CD4-positive, alpha-beta memory T cell (primary cell): ENCODE measurements at places on chromosomes 12 and 14. TPM values are rescaled to one million over a fixed set of nuclear protein-coding genes. Genes with fewer than 3 reads are reported as not detected.

- DNase-seq = no peak
- H3K36me3 ChIP-seq = peaks cover 35% of the 10 kb centered on the region
- H3K27me3 ChIP-seq = no peaks in the 10 kb centered on the region
- no peak overlapping the region for H3K4me3 ChIP-seq
- no peak overlapping the region for H3K27ac ChIP-seq
These were observed 31.6 kb downstream of the SENP1 start for GRCh38 chr12:48074266-48074665.

OR4E2 gene
- total RNA-seq = not detected

DNA sequence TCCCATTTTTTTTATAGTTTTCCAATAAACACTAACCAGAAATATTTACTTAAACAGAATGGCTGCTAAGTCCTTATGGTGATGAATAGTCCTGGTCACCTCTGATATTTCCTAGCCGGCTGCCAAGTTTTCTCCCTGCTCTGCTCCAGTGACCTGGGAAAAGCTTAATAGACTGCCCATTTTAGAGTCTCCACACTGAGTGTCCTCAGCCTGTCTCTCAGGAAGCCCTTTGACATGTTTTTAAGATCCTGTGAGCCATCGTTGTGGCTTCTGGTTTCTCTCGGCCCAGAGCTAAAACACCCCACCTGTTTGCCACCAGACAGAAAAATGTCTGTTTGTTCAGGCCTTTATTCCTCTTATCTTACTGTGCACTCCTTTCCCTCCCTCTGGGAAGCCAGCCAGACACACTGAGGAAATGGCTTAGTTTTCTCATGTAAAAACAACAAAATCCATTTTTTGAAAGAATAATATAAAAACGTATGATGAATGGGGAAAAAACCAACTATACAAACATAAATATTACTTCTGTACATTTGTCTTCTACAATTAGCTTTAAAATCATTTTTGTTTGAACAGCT lies 25.4 kb upstream of the ALDH2 start:
- no peak overlapping the region for H3K27ac ChIP-seq
- H3K4me3 ChIP-seq = no peak overlapping the region
- peaks cover 19% of the 10 kb centered on the region for H3K36me3 ChIP-seq
- no peak for DNase-seq
- no peaks in the 10 kb centered on the region for H3K27me3 ChIP-seq
- H3K4me1 ChIP-seq = no peaks in the 10 kb centered on the region

- no peak overlapping the region for H3K27ac ChIP-seq
- DNase-seq = peak; percentile 59
- H3K36me3 ChIP-seq = no peaks in the 10 kb centered on the region
- no peaks in the 10 kb centered on the region for H3K4me1 ChIP-seq
- H3K27me3 ChIP-seq = no peaks in the 10 kb centered on the region
- no peak overlapping the region for H3K4me3 ChIP-seq
These were observed 59.5 kb downstream of the EMP1 start for GRCh38 chr12:13255792-13256691.

DNA sequence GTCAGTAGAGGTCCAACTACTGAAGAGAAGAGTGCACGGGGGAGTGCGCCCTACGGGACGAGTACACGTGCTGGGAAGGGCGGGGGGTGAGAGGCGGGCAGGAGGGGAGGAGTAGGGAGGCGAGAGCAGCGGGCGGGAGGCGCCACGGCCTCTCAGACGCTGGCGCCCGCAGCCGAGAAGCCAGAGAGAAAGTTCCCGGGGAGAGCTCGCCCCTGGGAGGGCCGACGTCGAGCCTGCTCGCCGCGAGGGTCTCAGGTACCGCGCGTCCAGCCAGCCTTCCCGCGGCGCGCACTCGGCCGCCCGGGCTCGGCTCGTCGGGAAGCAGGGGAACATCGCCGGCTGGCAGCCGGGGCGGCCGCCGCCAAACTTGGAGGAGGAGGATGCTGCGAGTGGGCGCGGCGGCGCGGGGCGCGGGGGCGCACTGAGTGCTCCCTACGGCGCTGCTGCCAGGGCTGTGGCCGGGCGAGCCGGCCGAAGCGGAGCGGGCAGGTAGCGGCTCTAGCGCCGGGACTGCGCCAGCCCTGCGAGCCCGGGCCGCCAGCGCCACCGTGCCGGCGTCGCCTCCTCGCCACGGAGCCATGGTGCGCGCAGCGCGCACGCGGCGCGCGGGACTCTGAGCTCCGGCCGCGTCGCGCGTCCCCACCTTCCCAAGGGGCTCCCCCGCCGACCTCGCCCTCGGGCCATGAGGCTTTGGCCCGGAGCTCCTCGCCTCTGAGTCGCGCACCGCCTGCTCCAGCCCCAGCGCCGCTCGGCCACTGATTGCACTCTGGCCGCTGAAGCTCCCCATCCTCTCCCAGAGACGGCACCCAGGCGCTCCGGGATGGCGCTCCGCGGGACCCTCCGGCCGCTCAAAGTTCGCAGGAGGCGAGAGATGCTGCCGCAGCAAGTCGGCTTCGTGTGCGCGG lies at the start of gene SLC24A4:
TSS of gene SLC24A4 (plus strand) at position 155 of the 905 bp plus-strand sequence. CDS start at position 821, 666 bp downstream.
- H3K4me1 ChIP-seq = no peaks in the 10 kb centered on the region
- DNase-seq = no peak
- H3K27ac ChIP-seq = no peak within 1 kb of the TSS
- no peak within 1 kb of the TSS for H3K4me3 ChIP-seq
- H3K36me3 ChIP-seq = no peaks in the 10 kb centered on the region

DNA sequence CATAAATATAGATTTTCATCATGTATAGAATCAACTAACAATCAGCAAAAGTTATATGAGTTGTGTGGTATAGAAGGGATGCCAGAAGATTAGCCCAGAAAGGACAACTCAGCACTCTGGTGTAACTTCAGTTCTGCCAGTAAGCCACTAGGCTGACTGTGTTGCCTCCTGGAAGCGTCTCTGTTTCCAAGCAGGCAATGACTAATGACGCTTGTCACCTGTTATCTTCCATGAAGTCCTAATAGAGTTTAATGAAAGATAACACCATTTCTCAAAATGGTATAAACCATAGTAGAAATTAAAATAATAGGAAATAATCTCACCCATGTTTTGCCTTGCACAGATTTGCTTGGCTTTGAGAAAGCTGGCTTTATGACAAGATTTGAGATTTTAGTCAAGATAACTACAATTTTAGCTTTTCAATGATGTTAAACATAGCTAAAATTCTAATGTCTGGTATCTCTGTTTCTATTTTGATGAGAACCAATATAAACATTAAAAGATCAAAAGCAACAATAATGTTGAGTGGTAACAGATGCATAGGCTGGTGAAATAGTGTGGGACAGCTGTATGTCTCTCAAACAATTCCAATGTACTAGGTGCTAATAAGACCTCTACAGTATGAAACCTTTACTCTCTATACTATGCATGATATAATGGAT lies 9.0 kb upstream of the RNU6-7 start:
- H3K4me1 ChIP-seq = no peaks in the 10 kb centered on the region
- H3K4me3 ChIP-seq = no peak overlapping the region
- no peak overlapping the region for H3K27ac ChIP-seq
- no peaks in the 10 kb centered on the region for H3K27me3 ChIP-seq

DNA sequence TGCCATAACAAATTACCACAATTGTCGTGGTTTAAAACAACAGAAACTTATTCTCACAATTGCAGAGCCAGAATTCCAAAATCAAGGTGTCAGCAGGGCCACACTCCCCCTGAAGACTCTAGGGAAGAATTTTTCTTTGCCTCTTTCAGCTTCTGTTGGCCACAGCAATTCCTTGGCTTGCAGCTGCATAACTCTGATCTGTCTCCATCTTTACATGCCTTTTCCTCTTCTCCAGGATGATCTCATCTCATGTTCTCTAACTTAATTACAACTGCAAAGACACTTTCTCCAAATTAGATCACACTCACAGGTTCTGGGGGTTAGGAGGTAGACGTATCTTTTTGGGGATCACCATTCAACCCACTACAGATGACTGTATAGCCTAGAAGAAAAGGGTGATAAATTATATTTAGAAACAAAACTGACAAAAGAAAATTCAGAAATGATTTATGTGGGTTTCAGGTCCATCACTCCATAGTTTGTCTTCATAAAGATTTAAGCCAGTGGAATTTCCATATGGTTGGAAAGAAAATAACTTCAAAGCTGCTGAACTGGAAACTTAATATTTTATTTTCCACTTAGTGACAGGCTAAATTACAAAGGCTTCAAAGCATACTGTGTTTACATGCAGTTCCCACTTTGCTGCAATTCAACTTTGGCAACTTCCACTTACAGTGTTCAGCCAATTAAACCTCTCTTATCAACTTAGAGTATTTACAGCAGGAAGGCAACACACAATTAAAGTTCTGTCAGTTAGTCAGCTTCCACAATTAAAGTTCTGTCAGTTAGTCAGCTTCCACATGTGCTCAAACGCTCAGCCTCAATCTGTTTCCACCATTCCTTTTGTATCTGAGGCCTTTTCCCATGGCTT lies 213.3 kb downstream of the EPS8 start:
- DNase-seq = no peak
- no peaks in the 10 kb centered on the region for H3K27me3 ChIP-seq
- H3K4me1 ChIP-seq = peaks cover 9% of the 10 kb centered on the region
- H3K36me3 ChIP-seq = no peaks in the 10 kb centered on the region
- no peak overlapping the region for H3K27ac ChIP-seq

- no peaks in the 10 kb centered on the region for H3K4me1 ChIP-seq
- H3K36me3 ChIP-seq = peaks cover 29% of the 10 kb centered on the region
- no peaks in the 10 kb centered on the region for H3K27me3 ChIP-seq
- no peak overlapping the region for H3K4me3 ChIP-seq
- H3K27ac ChIP-seq = no peak overlapping the region
These were observed 38.3 kb upstream of the DYNC1H1 start for GRCh38 chr14:101926085-101926484.

- H3K4me1 ChIP-seq = peaks cover 9% of the 10 kb centered on the region
- no peak overlapping the region for H3K27ac ChIP-seq
- no peak overlapping the region for H3K4me3 ChIP-seq
- no peaks in the 10 kb centered on the region for H3K27me3 ChIP-seq
- DNase-seq = no peak
- no peaks in the 10 kb centered on the region for H3K36me3 ChIP-seq
These were observed 26.9 kb downstream of the CLEC6A start for GRCh38 chr12:8482571-8483061.

CCDC88C gene
- total RNA-seq = 293 TPM

DNA sequence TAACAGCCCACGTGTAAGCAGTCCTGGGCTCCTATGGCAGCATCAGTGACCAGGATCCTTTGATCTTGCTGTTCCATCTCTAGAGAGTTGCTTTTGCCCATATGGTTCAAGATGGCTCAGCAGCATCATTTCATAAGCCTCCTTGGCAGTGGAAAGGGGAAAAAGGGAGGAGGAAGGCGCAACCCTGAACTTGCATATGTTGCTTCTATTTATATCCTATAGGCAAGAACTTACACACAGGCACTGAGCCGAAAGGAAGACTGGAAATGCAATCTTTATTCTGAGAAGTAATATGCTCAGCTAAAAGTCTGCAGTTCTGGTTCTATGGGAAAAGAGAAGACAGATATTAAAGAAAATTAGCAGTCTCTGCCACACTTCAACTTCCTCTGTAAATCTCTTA lies 167.7 kb upstream of the PLXNC1 start:
- no peaks in the 10 kb centered on the region for H3K4me1 ChIP-seq
- no peak overlapping the region for H3K4me3 ChIP-seq
- no peak for DNase-seq
- H3K36me3 ChIP-seq = no peaks in the 10 kb centered on the region

DNA sequence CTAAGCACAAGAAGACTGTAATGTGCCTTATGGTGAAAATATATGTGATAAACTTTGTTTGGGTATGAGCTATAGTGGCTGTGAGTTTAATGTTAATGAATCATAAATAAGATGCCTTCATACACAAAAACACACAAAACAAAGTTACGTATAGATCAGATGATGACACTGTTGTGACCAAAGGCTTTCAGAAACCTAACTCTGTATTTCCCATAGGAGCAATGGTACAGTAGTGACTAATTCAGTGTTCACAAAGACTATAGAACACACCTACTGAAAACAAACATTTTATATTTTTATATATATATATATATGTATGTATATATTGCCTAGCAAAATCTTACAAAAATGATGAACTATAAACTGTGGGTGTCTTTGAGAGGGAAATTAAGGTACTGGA lies 393.8 kb upstream of the DCN start:
- no peak overlapping the region for H3K27ac ChIP-seq
- H3K4me3 ChIP-seq = no peak overlapping the region
- no peaks in the 10 kb centered on the region for H3K27me3 ChIP-seq

DNA sequence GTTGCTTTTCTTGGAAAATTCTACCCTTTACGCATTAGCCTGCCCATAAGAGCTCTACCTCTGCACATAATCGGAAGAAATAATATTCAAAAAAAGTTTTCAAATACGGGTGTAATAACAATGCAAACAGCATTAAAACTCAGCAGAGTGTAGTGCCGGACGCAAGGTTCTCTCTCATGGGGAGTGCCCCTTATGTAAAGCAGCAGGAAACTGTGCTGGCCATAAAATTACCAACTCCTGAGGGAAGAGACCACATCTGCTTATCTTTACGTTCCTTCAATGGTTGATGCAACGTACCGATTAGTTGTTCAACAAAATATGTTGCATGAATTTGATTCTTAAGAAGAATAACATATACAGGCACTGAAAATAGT lies 118.7 kb upstream of the TMCC3 start:
- DNase-seq = no peak
- no peaks in the 10 kb centered on the region for H3K36me3 ChIP-seq
- H3K27ac ChIP-seq = no peak overlapping the region
- no peaks in the 10 kb centered on the region for H3K27me3 ChIP-seq
- no peaks in the 10 kb centered on the region for H3K4me1 ChIP-seq

GRCh38 chr12:39873065-39873464 lies 232.8 kb downstream of the SLC2A13 start:
- H3K27me3 ChIP-seq = no peaks in the 10 kb centered on the region
- H3K36me3 ChIP-seq = no peaks in the 10 kb centered on the region
- H3K27ac ChIP-seq = no peak overlapping the region

NFE2 gene
- not detected for total RNA-seq

DNA sequence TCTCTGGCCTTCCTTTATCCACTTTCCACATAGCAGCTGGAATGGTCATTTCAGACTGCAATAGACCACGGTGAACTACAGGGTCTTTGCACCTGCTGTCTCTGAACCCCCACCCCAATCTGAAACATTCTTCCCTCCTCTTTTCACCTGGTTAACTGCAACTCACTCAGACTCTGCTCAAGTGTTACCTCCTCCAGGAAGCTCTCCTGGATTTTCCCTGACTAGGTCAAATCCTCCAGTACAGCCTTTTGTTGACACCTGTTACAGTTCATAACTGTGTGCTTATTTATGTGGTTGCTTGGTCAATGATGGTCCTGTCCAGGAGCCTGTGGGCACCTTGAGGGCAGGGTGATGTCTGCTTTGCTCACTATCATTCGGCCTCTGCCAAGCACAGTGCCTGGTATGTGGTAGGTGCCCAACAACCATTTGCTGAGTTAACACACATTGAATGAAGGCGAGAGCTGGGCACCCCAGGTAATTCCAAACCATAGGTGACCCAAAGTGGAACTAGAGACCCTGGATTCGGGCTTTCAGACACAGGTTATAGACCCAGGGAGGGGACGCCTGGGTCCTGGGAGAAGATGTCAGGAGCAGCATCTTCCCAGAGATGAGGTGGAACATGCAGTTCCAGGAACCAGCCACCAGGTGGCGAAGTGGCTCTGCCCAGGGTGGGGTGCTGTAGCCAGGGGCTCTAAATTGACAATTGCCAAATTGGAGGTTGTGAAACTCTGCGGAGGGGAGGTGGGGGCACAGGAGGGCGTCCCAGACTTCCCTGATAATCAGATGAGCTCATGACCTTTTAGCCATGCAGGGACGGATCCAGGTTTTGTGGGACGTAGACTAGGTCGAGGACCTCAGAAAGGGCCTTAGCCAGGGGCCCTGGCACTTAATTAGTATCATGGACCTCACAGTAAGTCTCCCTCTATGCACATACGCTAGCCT lies 28.1 kb downstream of the TRPV4 start:
- no peaks in the 10 kb centered on the region for H3K4me1 ChIP-seq
- peak; percentile 59 for DNase-seq
- no peaks in the 10 kb centered on the region for H3K27me3 ChIP-seq
- H3K36me3 ChIP-seq = no peaks in the 10 kb centered on the region
- no peak overlapping the region for H3K27ac ChIP-seq

GOLT1B gene
- 39.1 TPM for total RNA-seq
